ENCODE measurements at places on chromosomes 11 and 22.

DNA sequence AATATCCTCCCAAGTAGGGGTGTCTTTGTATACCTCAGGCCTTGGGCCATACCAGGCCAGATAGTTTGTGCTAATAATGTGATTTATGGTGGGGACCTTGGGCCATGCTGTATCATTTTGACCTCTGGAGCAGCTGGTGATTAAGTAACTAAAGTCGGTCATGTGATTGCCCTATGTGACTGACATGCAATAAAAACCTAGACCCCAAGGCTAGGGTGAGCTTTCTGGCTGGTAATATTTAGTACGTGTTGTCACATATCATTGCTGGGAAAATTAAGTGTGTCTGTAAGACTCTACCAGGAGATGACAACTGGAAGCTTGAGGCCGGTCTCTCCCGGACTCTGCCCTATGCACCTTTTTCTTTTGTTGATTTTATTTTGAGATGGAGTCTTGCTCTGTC lies 12.6 kb upstream of the TFIP11 start:
- DNase-seq, result no peak

DNA sequence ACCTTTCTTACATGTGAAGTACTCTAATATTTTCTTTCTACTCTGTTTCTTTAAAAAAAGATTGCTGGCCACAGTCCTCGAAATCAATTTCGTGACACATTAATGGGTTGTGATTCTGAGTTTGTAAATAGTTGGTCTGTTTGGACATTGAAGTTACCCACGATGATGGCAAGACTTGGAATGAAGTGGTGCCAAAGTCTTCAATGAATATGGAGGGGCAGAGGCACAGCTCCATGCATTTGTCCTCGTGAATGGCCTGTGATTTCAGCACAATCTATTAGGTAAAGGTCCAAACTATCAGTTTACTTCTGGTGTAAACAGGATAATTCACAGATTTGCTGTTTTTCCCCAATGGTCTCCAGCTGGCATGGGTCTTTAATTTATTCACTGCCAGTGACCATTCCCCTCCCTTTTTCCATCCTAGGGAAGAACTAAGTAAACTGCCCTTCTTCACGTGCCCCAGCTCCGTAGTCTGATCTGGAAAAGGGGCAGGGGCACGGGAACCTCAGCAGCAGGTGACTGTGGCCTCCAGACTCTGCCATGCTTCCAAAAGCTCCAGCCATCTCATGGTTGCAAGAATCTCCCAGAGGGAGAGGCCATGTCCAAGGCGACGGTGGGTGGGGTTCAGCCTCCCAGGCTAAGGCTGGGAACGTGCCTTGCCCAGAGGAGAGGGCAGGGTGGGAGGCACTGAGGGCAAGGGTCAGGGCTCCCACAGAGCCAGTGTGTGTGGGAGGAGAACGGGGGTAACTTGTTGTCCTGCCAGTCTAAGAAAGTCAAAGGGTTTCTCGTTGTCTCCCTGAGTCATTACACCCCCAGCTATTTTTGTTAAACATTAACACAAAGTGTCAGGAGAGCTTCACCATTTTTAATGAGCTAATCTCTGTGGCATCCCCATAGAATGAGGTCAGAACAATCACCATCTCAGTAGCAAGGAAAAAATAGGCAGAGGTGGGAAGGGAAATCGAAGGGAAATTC lies 16.9 kb upstream of the PEX26 start:
- no peak for DNase-seq

GRCh38 chr11:40183073-40184064 lies 1276.1 kb downstream of the LRRC4C start:
- no peak for DNase-seq

- no peak for DNase-seq
These were observed 62.7 kb downstream of the APOL3 start for GRCh38 chr22:36097880-36098279.

DNA sequence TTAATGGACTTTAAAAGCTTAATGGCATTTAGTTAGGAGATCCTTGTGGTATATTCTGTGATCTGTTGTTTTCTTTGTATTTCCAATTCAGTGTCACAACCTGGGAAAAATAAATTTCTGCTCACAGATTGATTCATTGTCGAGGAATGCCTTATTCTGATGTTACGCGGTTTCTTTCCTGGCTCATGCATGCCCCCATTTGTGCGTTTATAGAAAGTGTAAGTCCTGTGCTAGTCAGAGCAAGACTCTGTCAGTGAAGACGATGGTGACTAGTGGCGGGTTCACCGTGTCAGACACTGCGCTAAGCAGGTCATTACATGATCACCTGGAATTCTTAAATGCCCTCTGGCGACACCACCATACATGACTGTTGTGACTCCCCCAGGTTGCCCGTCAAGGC lies 169.4 kb downstream of the TBC1D22A start:
- no peak for DNase-seq

DNA sequence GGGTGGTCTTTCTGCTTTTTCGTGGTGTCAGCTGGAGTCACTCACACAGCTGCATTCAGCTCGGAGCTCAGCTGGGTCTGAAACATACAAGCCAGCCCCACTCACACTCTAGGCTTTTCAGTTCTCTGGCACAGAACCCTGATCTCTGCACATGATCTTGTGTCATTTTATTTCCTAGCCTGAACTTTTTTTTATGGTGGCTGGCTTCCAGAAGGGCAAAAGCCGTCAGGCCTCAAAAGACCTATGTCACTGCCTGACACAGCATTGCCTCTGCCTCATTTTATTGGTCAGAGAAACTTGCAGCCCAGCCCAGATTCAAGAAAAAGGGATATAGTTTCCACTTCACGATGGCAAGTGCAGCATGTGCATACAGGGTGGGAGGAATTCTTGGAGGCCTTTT lies 117.8 kb downstream of the NTM start:
- no peak for DNase-seq

- DNase-seq, result no peak
These were observed 86.0 kb downstream of the MAML2 start for GRCh38 chr11:96257036-96257435.
